ENCODE measurements at places on chromosomes 13 and 19. TPM values are rescaled to one million over a fixed set of nuclear protein-coding genes. Genes with fewer than 3 reads are reported as not detected.

The POSTN gene
- total RNA-seq = 0.29 TPM

The SLC1A6 gene
- total RNA-seq = not detected

The COX6B1 gene
- 327 TPM for total RNA-seq

The TMEM38A gene
- total RNA-seq = 1.6 TPM

DNA sequence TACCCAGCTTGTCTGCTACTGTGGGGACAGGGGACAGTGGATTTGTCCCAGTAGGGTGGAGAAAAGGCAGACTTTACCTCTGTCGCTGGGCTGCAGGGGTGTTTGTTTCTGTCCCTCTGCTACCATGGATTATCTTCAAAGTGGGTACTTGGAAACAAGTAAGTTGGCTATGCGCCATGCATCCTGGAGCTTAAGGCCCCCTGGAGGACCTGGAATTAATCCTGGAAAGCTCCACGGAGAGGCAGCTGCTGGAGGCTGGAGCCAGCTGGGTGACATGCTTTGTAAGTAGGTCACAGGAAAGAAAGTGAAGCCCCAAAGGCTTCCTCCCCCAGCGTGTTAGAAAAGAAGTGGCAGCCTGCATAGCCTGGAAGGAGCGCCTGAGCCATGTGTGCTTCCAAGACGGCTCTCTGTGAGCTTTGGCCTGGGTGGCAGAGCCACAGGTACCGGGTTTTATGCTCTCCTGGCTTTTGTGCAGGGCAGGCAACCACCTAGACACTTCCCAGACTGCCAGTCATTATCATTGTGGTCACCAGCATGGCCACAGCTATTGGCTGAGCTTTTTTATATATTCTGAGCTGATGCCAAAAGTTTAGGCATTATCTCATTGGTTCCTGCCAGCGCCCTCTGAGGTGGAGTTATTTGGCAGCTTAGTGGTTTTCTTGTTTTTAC lies 9.5 kb downstream of the B3GLCT start:
- H3K27me3 ChIP-seq = no peaks in the 10 kb centered on the region
- peaks cover 2% of the 10 kb centered on the region for H3K4me1 ChIP-seq
- DNase-seq = peak; percentile 56
- H3K36me3 ChIP-seq = no peaks in the 10 kb centered on the region
- H3K4me3 ChIP-seq = no peak overlapping the region

DNA sequence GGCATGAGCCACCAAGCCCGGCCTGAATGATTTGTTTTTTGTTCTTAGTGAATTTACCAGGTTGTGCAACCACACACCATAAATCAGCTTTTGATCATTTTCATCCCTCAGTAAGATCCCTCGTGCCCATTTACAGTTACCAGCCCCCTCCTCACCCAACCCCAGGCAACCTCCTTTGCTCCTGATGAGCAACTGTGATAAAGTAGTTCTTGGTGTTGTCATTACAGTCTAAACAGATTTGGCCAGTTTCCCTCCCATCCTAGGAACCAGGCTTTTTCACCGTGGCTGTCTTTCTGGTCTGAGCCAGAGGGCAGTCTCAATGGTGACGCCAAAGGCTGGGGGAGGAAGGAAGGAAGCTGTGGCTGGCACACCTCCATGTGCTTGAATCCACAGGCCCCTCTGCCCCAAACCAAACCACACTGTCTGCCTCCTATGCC lies 61.2 kb upstream of the WDFY2 start:
- DNase-seq = no peak
- H3K27me3 ChIP-seq = no peaks in the 10 kb centered on the region
- H3K36me3 ChIP-seq = no peaks in the 10 kb centered on the region
- no peak overlapping the region for H3K4me3 ChIP-seq
- H3K27ac ChIP-seq = no peak overlapping the region

- no peaks in the 10 kb centered on the region for H3K27me3 ChIP-seq
- H3K4me1 ChIP-seq = no peaks in the 10 kb centered on the region
- no peak for DNase-seq
- no peak overlapping the region for H3K4me3 ChIP-seq
- H3K36me3 ChIP-seq = no peaks in the 10 kb centered on the region
- H3K27ac ChIP-seq = no peak overlapping the region
Observed at GRCh38 chr19:30968210-30968609, 381.0 kb downstream of the TSHZ3 start.

DNA sequence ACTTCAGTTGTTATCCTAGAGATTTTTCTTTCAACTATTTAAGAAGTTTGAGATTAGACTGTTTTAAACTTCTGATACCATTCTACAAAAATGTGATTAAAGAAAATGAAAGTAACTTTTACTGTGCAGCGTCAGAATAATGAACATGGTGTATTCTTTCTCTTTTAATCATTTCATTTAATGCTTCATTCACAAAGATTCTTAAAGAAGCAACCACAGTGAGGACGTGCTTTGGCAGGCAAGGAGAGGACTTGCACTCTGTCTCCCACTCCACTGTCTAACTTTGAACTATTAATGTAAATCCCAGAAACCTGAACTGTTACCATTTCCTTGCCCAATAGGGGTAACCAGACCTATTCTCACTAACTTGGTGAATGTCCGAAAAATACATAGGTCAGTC lies 137.0 kb downstream of the KCNRG start:
- H3K27me3 ChIP-seq = no peaks in the 10 kb centered on the region
- no peak overlapping the region for H3K27ac ChIP-seq
- DNase-seq = no peak
- H3K4me3 ChIP-seq = no peak overlapping the region
- H3K4me1 ChIP-seq = peaks cover 2% of the 10 kb centered on the region

- H3K4me3 ChIP-seq = no peak overlapping the region
- no peak for DNase-seq
- no peaks in the 10 kb centered on the region for H3K36me3 ChIP-seq
- H3K27ac ChIP-seq = no peak overlapping the region
- no peaks in the 10 kb centered on the region for H3K27me3 ChIP-seq
Observed at GRCh38 chr19:13718733-13719132, 45.6 kb upstream of the MRI1 start.
